CD8-positive, alpha-beta memory T cell (primary cell): ENCODE measurements at places on chromosomes 7 and 10.

DNA sequence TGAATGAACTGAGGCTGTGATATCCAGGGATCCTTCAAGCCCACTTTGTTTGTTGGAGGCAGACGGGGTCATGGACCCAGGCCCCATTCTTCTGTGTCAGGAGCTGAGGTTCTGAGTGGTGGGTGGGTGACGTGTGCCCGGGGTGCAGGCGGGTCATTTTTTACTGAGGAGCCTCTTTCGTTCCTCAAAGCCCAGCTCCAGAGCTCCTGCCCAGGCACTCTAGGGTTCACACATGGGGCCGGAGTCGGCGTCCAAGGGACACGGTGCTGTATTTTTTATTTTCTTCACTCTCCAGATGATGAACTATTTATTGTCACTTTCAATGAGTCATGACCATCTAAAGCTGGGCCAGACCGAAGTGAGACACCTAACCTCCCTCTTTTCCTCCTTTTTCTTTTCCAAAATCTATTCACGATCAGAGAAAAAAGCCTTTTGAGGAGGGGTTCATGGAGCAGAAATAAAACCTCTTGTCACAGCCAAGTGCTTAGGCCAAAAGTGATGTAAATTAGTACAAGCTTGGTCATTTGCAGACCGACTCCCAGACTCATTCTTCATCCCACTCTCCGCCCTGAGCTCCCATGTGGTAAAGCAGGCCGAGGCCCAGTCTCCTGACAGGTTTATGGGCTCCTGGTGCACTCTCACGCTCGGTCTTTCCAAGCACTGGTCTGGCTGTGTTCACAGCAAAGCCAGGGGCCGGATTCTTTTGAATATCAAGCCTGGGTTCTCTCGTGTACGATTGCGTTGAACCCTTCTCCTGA is 41.4 kb upstream of the PITRM1 start:
- H3K4me3 ChIP-seq = no peak overlapping the region
- H3K27me3 ChIP-seq = no peaks in the 10 kb centered on the region
- no peaks in the 10 kb centered on the region for H3K4me1 ChIP-seq
- H3K27ac ChIP-seq = no peak overlapping the region
- no peaks in the 10 kb centered on the region for H3K36me3 ChIP-seq
- DNase-seq = no peak

GRCh38 chr10:119461923-119462322 is 80.6 kb downstream of the RGS10 start:
- H3K4me3 ChIP-seq = no peak overlapping the region
- no peak overlapping the region for H3K27ac ChIP-seq
- H3K36me3 ChIP-seq = no peaks in the 10 kb centered on the region

GRCh38 chr10:126135941-126136595 is 239.7 kb downstream of the FANK1 start:
- no peak for DNase-seq
- no peaks in the 10 kb centered on the region for H3K27me3 ChIP-seq
- no peaks in the 10 kb centered on the region for H3K36me3 ChIP-seq
- H3K4me1 ChIP-seq = no peaks in the 10 kb centered on the region
- no peak overlapping the region for H3K27ac ChIP-seq
- no peak overlapping the region for H3K4me3 ChIP-seq

DNA sequence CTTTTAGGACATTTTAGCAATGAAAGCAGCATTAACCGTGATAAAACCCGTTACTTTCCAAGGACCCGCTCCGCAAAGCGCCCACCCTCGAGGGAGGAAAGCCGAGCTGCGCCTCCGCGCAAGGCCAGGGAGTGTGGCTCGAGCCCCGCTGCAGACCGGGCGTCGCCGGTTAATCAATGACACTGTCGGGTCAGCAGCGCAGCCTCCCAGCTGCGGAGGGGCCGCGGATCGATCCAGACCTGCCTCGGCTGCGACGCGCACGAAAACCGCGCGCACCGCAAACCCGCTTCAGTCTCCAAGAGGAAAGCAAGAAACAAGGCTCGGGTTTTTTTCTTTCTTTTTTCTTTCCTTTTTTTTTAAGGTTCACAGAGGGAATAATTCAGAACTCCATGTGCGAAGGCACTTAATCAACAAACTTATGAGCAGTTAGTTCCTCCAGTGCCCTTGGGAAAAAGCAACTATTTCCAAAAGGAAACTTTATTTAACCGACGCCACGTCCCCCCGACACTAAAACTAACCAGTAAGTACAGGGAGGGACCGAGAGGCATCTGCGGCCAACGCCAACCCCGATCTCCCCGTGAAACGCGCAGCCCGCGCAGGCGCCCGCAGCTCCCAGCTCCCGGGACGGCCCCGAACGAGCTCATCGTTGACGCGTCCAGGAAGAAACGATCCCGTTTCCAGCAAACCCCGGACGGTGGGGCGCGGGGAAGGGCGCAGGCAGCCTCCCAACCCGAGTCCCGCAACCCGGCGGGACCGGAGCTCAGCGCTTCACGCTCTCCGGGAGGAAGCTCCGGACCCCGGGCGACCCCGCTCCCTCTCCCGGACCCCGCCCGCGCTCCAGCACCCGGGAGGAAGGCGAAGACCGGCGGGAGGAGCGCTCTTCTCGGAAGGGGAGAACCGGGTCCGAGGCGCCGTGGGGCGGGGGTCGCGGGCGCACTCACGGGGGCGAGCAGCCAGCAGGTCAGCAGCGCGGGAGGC is 598 bp downstream of the VIPR2 start:
- no peak for DNase-seq
- peaks cover 22% of the 10 kb centered on the region for H3K27me3 ChIP-seq
- peak overlapping the region; percentile 49 for H3K4me3 ChIP-seq
- peaks cover 12% of the 10 kb centered on the region for H3K4me1 ChIP-seq

GRCh38 chr7:32104766-32105165 is 34.6 kb upstream of the PDE1C start:
- no peak overlapping the region for H3K4me3 ChIP-seq
- no peaks in the 10 kb centered on the region for H3K36me3 ChIP-seq
- no peak for DNase-seq
- H3K27me3 ChIP-seq = no peaks in the 10 kb centered on the region
- H3K27ac ChIP-seq = no peak overlapping the region

GRCh38 chr10:14330388-14331061 is at the start of gene FRMD4A:
Gene FRMD4A, minus strand, starts transcription at chr10:14330924.
- H3K27me3 ChIP-seq = peaks cover 5% of the 10 kb centered on the region
- no peak for DNase-seq
- no peak within 1 kb of the TSS for H3K4me3 ChIP-seq
- no peaks in the 10 kb centered on the region for H3K36me3 ChIP-seq
- no peaks in the 10 kb centered on the region for H3K4me1 ChIP-seq
